ENCODE measurements at places on chromosomes 2 and 18.

GRCh38 chr2:14641116-14641515 lies 8.6 kb downstream of the LRATD1 start:
- no peak for DNase-seq

DNA sequence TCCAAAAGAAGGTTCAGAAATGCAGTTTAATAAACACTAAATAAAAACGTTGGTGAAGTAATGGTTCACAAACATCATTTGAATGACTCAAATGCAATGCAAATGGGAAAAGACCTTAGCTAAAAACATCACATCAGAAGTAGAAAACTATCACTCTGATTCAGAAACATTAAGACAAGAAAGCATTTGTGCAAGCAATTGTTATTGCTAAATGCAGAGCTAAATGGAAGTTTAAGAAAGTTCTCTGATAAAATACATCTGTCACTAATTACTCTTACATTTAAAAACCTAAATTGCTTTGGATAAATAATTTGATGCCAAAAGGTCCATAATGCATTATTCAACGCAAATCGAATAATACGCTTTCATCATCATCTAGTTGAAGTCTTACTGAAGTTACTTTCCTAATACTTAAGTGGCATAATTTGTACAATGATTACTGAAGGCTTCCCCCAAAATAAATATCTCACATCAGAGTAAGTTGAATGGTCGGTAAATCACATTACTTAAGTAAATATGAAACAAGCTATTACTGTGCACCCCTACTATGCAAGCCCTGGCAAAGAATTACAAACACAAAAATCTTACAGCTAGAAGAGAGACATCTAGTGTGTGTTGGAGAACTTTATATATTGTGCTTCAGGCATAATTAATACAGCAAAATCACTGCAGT lies 105.7 kb upstream of the KCTD1 start:
- no peak for DNase-seq

- DNase-seq, result no peak
Measured at GRCh38 chr2:172893671-172894070, 158.0 kb downstream of the RAPGEF4 start.

DNA sequence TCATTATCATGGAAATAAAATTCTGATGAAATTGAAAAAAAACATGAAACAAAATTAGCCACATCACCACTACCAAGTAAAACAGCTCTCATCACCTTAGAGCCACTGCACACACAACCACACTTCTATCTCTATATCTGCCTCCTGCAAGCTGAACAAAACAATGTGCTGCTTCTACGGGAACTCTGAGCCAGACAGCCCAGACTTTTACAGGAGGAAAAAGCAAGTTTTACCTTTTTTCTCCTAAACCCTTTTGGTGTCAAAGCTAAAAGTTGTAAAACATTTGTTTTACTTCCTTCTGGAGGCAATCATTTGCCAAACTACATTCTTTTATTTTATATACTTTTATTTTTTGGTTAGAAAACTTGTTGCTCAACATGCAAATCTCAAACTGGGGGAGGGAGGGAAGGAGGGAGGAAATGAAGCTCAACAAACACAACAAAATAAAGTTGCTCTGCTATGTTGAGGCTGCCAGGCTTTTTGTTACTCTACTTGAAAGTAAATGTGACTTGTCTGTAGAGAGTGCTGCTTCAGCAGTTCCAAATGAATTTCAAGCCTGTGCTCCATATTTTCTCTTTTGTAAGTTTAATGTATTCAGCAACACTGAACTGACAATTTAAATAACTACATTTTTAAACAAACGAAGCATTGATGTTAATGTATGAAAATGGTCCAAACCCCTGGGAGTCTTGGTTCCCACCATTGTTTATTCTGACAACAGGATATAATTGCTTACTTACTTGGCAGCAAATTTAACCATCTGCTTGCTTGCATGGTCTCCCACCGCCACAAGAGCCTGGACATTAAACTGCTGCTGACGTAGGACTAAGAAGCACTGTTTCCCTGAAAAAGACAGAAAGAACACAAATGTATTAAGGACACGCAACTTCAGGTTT lies 24.5 kb downstream of the DARS1 start:
- DNase-seq, result no peak

DNA sequence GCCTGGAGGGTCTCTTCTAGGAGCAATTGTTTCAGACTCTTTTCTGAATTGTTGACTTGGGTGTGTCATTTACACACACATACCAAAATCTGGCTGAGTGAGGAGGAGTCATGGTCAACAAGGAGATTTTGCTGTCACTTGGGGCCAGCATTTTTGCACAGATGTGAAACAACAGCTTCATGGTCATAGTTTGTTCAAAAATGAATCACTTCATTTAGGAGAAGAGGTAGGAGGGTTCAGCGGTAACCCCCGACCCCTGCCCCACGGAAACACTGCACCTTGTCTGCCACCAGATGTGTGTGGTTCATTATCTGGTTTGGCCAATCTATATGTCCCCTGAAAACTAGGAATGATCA lies 42.2 kb downstream of the LBH start:
- DNase-seq, result no peak

DNA sequence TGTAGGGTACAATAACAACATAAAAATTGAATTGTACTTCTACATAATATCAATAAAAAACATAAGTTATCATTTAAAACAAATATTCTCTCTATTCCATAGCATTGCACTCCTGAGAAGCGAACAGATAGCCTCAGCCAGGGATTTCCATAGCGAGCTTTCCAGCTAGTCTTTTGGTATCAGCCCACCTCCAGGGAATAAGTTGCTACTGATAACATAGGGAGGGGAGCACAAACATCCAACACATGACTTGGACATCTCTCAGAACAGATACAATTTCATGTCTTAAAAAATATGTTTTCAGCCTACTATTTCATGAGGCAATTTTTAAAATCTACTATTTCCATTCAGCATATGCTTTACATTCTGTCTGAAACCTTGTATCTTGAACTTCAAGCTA lies 804.4 kb upstream of the RAB6C start:
- DNase-seq, result no peak

- DNase-seq, result no peak
Measured at GRCh38 chr2:70362661-70363060, 60.8 kb upstream of the FAM136A start.

- no peak for DNase-seq
Measured at GRCh38 chr2:99765731-99766318, 276.0 kb upstream of the REV1 start.

Data from GF-D8 (cell line).